ENCODE measurements at places on chromosomes 3 and 15.

- no peaks in the 10 kb centered on the region for H3K36me3 ChIP-seq
- no peak overlapping the region for H3K27ac ChIP-seq
- H3K4me1 ChIP-seq = no peaks in the 10 kb centered on the region
- no peak for DNase-seq
Measured at GRCh38 chr3:54259636-54260035, 137.3 kb downstream of the CACNA2D3 start.

DNA sequence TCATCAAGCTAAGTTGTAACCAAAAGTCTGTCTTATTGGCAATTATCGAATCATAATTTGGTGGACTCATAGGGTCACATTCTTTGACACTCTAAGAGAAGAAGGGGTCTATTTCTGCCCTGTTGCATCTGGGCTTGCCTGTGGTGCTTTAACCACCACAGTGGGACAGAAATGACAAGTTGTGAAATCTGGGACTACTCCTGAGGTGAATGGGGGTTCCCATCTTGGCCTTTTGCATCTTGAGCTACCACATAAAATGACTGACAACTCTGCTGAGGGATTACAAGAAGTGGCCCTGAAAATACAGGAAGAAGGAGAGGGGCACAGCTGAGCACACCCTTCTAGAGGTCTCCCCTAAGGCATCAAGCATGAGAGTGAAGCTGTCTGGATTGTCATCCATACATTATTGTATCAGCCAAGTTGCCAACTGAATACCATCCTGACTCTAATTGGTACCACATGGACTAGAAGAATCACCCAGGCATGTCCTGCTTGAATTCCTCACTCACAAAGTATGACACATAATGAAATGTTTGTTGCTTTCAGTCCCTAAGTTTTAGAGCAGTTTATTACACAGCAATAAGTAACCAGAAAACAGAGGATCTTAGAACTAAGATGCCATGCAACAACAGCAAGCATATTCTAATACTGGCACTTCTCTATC is 306.5 kb downstream of the ROBO1 start:
- no peaks in the 10 kb centered on the region for H3K36me3 ChIP-seq
- no peaks in the 10 kb centered on the region for H3K4me1 ChIP-seq
- H3K4me3 ChIP-seq = no peak overlapping the region
- H3K27me3 ChIP-seq = no peaks in the 10 kb centered on the region

DNA sequence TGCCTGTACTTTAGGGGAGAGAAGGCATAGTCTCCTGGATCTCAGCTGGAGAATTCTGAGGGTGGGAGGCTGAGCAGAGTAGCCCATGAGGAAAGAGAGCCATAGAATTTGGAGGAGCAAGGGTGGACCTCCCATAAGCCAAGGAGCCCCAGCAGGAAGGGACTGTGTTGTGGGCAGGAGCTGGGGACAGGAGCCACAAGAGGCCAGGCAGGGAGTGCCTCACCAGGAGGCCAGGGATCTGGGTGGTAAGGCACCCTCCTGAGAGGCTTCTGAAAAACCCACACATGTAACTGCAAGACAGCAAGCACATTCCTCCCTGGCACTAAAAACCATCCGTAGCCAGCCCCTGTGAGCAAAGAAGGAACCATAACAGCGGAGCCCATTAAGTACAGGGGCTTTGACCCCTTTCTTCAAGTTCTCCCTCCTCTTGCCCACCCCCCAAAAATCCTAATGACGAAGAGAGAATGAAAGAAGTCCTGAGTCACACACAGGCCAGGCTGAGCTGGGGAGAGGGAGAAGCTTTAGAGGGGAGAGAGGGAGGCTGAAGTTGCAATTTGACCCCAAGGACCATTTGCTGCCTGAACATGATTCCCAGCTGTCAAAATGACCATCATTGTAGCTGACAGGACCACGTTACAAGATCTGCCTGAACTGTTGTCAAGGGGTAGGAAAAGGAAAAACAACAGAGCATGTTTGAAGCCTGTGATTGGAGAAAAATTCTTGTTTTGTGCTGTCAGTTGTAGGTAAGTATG is 82.6 kb downstream of the TRIM42 start:
- H3K27ac ChIP-seq = no peak overlapping the region
- no peaks in the 10 kb centered on the region for H3K4me1 ChIP-seq
- H3K4me3 ChIP-seq = no peak overlapping the region
- no peak for DNase-seq
- peaks cover 10% of the 10 kb centered on the region for H3K27me3 ChIP-seq
- H3K36me3 ChIP-seq = no peaks in the 10 kb centered on the region

DNA sequence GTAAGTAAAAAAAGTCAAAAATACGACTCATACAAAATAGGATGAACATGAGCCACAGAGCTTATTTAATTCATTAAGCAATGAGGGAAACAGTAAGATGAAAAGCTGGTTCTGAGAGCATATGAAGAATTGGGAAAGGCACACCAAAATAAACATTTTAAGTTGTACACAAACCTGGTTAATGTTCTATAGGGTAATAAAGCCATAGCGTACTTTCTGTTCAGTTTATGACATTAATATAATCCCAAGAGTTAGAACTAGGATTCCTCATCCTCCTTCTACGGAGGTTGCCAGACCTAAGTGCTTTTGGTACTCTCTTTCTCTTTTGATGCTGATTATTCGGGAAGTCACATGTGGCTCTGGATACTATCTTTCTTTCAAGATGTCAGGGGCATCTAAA is 41.4 kb downstream of the CLEC3B start:
- H3K4me1 ChIP-seq = peaks cover 7% of the 10 kb centered on the region
- no peak overlapping the region for H3K4me3 ChIP-seq
- no peaks in the 10 kb centered on the region for H3K36me3 ChIP-seq
- no peak for DNase-seq

DNA sequence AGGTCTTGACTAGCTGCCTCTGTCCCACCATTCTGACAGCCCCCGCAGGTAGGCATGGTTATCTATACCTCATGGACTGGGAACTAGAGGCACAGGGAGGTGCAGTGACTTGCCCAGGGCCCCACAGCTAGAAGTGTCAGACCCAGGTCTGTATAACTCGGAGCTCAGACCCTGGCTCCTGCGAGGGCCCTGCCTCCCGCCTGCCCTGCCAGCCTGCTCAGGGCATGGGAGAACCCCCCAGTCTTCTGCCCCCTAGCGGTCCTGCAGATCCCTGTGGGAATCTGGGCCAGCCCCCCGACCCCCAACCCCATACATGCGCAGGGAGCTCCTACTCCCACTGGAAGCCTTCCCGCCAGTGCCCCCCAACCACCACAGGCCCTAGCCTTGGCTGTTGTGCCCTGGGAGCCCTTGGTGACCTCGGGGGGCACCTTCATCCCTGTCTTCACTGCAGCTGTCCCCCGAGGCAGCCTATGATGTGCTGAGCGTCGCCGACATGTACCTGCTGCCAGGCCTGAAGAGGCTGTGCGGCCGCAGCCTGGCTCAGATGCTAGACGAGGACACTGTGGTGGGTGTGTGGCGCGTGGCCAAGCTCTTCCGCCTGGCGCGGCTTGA is 6.9 kb downstream of the ABTB1 start:
- H3K4me1 ChIP-seq = peaks cover 15% of the 10 kb centered on the region
- peak overlapping the region; percentile 41 for H3K27ac ChIP-seq
- H3K27me3 ChIP-seq = no peaks in the 10 kb centered on the region
- no peak for DNase-seq

GRCh38 chr3:111684640-111685039 is 89.5 kb upstream of the ZBED2 start:
- no peak for DNase-seq
- H3K27me3 ChIP-seq = no peaks in the 10 kb centered on the region
- no peak overlapping the region for H3K27ac ChIP-seq
- H3K36me3 ChIP-seq = no peaks in the 10 kb centered on the region
- no peak overlapping the region for H3K4me3 ChIP-seq

Measured in effector memory CD8-positive, alpha-beta T cell (primary cell).